SK-N-SH (cell line): ENCODE measurements at places on chromosomes 1 and 21. TPM values are rescaled to one million over a fixed set of nuclear protein-coding genes. Genes with fewer than 3 reads are reported as not detected.
A peak's percentile ranks its signal among the peaks of the same experiment; 100 is the strongest.

CALML6 gene
- 0.87 and 1.3 TPM in 2 replicates for polyA plus RNA-seq

GRCh38 chr1:47187926-47188250 is 1.9 kb downstream of the PDZK1IP1 start:
- H3K4me3 ChIP-seq, result no peak overlapping the region
- no peaks in the 10 kb centered on the region for H3K27me3 ChIP-seq
- no peak for DNase-seq
- no peaks in the 10 kb centered on the region for H3K36me3 ChIP-seq

PCBP3 gene
- 4.2 and 9.5 TPM in 2 replicates for polyA plus RNA-seq

GRCh38 chr1:111747282-111747734 is 8.1 kb upstream of the INKA2 start:
- H3K27me3 ChIP-seq, result no peaks in the 10 kb centered on the region
- H3K4me1 ChIP-seq, result no peaks in the 10 kb centered on the region
- no peak overlapping the region for H3K27ac ChIP-seq
- DNase-seq, result peak; percentile 61
- H3K4me3 ChIP-seq, result no peak overlapping the region
- no peaks in the 10 kb centered on the region for H3K36me3 ChIP-seq

ZCCHC17 gene
- 25.8 and 33.8 TPM in 2 replicates for polyA plus RNA-seq

DNA sequence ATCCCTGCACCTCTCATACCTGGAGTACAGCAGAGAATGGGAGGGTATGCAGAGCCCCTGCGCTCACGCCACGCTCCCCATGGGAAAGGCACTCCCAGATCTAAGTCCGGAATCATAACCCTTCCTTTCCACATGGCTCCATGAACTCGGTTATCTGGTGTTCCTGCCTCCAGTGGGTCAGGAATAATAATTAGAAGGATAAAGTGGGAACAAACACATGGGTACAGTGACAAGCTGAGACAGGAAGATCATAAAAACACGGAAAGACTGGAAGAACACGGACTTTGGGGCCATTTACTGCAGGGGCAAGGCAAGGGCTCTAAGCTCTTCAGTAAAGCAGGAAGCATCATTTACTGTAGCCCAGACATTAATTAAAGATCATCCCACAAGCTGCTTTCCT is 48.6 kb downstream of the FOXO6 start:
- H3K4me1 ChIP-seq, result peaks cover 27% of the 10 kb centered on the region; the same call in 1 of the 2 replicates
- H3K27me3 ChIP-seq, result no peaks in the 10 kb centered on the region
- no peak for DNase-seq
- no peak overlapping the region for H3K27ac ChIP-seq

- H3K4me1 ChIP-seq, result no peaks in the 10 kb centered on the region
- no peaks in the 10 kb centered on the region for H3K36me3 ChIP-seq
- peak overlapping the region; percentile 58 for H3K4me3 ChIP-seq
- peak; percentile 73 for DNase-seq
- H3K27me3 ChIP-seq, result no peaks in the 10 kb centered on the region
- H3K27ac ChIP-seq, result no peak overlapping the region
These were observed 3.9 kb upstream of the DENND2D start for GRCh38 chr1:111204201-111204982.

DNA sequence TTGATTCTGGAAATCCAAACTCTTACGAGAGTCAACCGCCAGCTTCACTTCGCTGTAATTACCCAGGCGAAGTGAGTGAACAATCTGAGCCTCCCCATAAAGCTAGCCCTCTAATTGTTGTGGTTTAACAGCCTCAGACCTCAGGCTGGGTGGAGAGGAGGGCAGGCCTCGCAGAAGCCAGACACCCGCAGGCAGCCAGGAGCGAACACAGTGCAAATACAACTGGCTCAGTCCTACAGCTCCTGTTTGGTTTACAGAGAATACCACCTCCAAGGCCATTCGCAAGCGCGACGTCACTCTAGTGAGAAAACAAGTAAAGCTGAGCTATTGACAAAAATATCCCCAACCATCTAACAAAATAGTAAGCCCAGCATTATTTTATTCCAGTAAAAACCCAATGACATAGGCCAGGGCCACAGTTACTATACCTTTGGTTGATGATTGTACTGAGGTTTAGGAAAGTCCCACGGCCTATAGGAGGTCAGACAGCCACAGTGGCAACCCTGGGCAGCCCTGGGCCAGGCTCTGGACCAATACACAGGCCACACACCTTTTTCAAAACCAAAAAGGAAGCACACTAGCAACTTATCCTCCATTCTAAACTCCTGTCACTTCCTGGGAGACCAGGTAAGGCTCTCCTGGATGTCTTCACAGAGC is 163.3 kb downstream of the ETS2 start:
- DNase-seq, result no peak
- no peak overlapping the region for H3K27ac ChIP-seq
- no peaks in the 10 kb centered on the region for H3K4me1 ChIP-seq
- H3K4me3 ChIP-seq, result no peak overlapping the region

MNDA gene
- polyA plus RNA-seq, result not detected in 2 replicates

KIF14 gene
- 1.2 and 1.4 TPM in 2 replicates for polyA plus RNA-seq

DNA sequence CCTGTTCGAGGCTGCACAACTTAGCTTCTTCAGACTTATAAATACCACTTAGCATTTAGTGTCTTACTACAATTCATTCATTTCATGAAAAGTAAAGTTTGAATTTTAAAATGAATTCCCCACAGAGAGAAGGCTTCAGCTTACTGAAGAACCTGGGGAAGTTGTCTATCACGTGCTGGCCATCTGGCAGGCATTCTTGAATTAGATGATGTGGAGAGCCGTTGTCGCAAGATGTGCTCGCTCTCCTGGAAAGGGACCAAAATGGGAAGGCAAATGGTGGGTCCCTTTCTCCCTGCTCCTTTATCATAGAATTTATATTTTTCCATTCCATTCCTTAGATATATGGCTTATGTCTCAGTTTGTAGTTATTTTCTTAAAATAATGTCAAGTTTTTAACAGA is 90.5 kb downstream of the CD247 start:
- H3K4me1 ChIP-seq, result no peaks in the 10 kb centered on the region

DNA sequence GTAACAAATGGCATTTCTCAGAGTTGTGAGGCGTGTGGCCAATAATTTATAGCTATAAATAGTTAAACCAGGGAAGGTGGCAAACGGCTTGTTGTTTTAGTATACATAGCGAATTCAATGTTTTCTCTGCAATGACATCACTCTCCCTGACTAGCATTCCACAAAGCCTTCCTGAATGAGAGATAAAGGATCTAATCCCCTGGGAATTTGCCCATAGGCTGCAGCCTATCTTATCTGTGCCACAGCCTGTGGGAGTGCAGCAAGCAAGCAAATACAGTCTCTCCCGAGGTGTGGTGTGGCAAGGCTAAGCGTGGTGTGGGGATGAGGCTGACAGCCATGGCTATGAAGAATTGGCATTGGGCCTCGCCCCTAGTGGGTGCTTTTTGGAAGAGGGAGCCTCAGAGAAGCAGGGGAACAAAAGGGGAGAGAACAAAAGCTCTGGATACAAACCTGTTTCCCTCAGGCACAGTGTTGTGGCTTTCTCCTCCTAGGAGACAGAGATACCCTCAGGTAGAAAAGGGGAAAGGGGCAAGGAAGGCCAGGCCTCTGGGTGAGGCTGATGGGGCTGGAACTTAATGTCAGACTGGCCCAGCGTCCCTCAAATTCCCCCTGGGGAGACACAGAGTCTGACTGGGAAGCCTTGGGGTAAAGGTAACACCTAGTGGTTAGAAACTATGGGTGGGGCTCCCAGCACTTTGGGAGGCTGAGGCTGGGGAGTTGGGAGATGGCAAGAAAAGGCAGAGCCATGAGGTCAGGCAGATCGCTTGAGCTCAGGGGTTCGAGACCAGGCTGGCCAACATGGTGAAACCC is 8.9 kb downstream of the TAGLN2 start:
- H3K36me3 ChIP-seq, result peaks cover 25% of the 10 kb centered on the region; the same call in 1 of the 2 replicates
- H3K4me3 ChIP-seq, result no peak overlapping the region
- peak; percentile 58 for DNase-seq

PLA2G2C gene
- not detected in 2 replicates for polyA plus RNA-seq

CDC20 gene
- polyA plus RNA-seq, result 56.1 and 82.7 TPM in 2 replicates

TCHHL1 gene
- not detected in 2 replicates for polyA plus RNA-seq

ABL2 gene
- 7.5 and 10.6 TPM in 2 replicates for polyA plus RNA-seq

- H3K4me1 ChIP-seq, result no peaks in the 10 kb centered on the region; the same call in 1 of the 2 replicates
- no peak within 1 kb of the TSS for H3K27ac ChIP-seq
- H3K4me3 ChIP-seq, result peak within 1 kb of the TSS; percentile 59
- DNase-seq, result peak; percentile 93
These were observed at the start of gene RIIAD1 for GRCh38 chr1:151720974-151721787. TSS of gene RIIAD1 (plus strand) at chr1:151721522. CDS start at chr1:151721537, 15 bp downstream.

ZNF670 gene
- polyA plus RNA-seq, result 0.84 and 1.4 TPM in 2 replicates

CASQ2 gene
- not detected in 2 replicates for polyA plus RNA-seq

WDR64 gene
- polyA plus RNA-seq, result not detected in 2 replicates

ZBTB8A gene
- polyA plus RNA-seq, result 1.3 and 1.9 TPM in 2 replicates

TNFRSF25 gene
- 20.8 TPM in 2 replicates for polyA plus RNA-seq

CD58 gene
- polyA plus RNA-seq, result 18.1 and 25.9 TPM in 2 replicates

DNA sequence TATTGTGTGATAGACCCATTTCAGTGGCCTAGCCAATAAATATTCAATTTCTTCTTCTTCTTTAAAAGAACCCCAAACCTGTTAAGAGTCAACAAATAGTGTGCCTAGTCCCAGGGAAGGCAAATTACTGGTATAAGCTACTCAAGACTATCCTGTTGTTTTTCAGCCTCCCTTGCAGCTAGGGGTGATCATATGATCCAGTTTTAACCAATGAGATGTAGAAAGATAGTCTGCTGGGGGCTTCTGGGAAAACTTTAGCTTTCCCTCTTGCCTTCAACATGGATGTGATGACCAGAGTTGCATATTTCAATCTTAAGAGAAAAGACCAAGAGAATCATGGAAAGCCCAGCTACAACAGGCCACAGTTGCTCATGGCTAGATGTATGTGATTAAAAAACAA is 4.7 kb upstream of the NUP210L start:
- H3K4me3 ChIP-seq, result no peak overlapping the region
- no peak overlapping the region for H3K27ac ChIP-seq
- peaks cover 79% of the 10 kb centered on the region for H3K36me3 ChIP-seq

GRCh38 chr1:119006406-119007279 is 18.5 kb upstream of the TBX15 start:
- no peaks in the 10 kb centered on the region; the same call in 1 of the 2 replicates for H3K4me1 ChIP-seq
- peaks cover 66% of the 10 kb centered on the region for H3K27me3 ChIP-seq
- DNase-seq, result no peak

DNA sequence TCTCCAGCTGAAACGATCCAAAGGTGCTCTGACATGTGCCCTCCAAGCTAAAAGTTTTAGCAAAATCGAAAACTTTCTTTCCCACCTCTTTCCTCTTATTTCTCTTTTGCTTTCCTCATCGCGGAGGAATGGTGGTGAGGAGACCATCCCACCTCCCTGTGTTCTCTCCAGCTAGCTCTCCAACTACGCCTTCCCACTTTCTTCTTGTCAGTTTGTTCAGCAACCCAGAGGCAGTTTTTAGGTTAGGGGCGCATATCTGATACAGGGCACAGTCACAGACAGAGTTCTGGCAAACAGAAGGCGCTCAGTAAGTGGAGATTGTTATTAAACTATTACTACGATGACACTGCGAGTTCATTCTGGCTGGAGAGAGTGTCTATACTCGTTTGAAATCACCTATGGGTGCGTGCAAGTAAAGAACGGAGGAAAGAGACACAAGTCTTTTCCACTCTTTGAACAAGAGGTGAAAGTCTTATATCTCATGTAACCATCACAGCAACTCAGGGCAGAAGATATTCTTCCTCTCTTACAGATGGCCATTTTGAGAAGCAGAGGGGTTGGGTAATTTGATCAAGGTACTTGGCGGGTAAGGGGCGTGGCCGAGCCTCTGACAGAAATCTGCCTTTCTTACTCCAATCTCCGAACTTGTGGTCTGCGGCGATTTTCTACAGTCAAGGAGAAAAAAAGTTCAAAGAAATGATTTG is 13.9 kb downstream of the HLX start:
- no peak for DNase-seq
- no peak overlapping the region for H3K27ac ChIP-seq
- H3K4me3 ChIP-seq, result no peak overlapping the region

DNA sequence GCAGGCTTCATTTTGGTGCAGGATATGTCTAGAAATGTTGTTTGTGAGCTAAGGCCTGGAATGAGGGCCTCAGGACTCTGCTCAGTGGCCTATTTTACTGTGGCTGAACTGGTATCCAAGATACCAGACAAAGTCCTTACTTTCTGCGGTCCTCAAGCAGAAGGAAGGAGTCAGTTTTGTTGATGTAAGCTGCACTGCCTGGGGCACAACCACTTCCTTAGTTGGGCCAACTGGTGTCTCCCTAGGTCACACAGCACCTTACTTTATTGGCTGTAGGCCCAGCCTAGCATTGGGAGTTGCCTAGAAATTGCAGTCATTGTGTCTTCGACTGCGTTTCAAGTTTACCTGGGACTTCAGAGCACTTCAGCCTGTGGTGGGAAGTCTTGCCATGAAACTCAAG is 1322.7 kb downstream of the AMY1C start:
- DNase-seq, result no peak
- no peak overlapping the region for H3K4me3 ChIP-seq

DNA sequence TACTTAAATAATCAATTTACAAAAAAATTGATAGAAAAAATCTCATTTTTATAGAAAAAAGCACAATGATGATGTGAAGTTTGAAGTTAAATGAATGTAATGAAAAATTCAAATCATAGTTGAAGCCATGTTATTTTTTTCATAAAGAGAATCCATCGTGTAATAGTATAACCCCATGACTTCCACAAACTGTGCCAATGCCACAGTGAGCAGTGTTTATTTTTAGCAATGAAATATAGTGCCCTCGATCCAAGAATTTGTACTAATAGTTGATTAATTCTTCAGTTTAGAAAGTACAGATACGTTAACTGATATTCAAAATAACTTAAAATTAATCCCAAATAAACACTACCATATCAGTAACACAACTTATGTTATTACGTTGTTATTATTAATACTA is 225.9 kb downstream of the PTPRC start:
- H3K27ac ChIP-seq, result no peak overlapping the region
- H3K36me3 ChIP-seq, result no peaks in the 10 kb centered on the region
- peaks cover 14% of the 10 kb centered on the region for H3K4me1 ChIP-seq

GRCh38 chr1:154219541-154219940 is 1.2 kb upstream of the UBAP2L start:
- peak overlapping the region; percentile 84 for H3K4me3 ChIP-seq
- peaks cover 32% of the 10 kb centered on the region for H3K36me3 ChIP-seq
- DNase-seq, result no peak
- peaks cover 15% of the 10 kb centered on the region for H3K4me1 ChIP-seq

DNA sequence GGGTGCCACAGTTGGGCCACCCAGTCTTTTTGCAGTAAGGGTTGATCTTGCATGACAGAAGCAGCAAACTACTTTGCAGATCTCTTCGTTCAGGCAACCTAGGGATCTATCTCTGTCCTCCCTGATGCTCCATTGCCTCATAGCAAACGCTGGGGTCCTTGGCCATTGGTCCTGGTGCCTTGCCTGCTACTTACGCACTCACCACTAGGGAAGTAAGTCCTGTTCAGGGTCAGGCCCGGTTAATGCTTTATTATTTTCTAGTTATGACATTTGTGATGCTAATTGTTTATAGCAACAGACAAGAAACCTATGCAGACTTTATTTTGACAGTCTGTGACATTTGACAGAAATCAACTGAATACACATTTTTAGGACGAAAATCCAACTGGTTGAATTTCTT is 326.5 kb upstream of the FMN2 start:
- no peaks in the 10 kb centered on the region for H3K36me3 ChIP-seq
- no peak for DNase-seq
- no peak overlapping the region for H3K27ac ChIP-seq
- no peak overlapping the region for H3K4me3 ChIP-seq
- no peaks in the 10 kb centered on the region for H3K27me3 ChIP-seq

GRCh38 chr1:215407575-215407974 is 159.5 kb upstream of the KCTD3 start:
- H3K4me1 ChIP-seq, result no peaks in the 10 kb centered on the region
- DNase-seq, result no peak
- no peaks in the 10 kb centered on the region for H3K27me3 ChIP-seq
- H3K4me3 ChIP-seq, result no peak overlapping the region
- H3K36me3 ChIP-seq, result no peaks in the 10 kb centered on the region
- no peak overlapping the region for H3K27ac ChIP-seq

DPT gene
- polyA plus RNA-seq, result 0.05 and 0.32 TPM in 2 replicates
